Stimulated activated CD4-positive, alpha-beta T cell treated with anti-CD3 and anti-CD28 coated beads, Interleukin-4, amount 100 ng/mL, for 1 hour (primary cell): ENCODE measurements at places on chromosomes 7 and 10.

- no peak for DNase-seq
These were observed 787.7 kb downstream of the GRID1 start for GRCh38 chr10:85578860-85579259.

- DNase-seq: no peak
These were observed 38.2 kb downstream of the MDH2 start for GRCh38 chr7:76086070-76086469.

DNA sequence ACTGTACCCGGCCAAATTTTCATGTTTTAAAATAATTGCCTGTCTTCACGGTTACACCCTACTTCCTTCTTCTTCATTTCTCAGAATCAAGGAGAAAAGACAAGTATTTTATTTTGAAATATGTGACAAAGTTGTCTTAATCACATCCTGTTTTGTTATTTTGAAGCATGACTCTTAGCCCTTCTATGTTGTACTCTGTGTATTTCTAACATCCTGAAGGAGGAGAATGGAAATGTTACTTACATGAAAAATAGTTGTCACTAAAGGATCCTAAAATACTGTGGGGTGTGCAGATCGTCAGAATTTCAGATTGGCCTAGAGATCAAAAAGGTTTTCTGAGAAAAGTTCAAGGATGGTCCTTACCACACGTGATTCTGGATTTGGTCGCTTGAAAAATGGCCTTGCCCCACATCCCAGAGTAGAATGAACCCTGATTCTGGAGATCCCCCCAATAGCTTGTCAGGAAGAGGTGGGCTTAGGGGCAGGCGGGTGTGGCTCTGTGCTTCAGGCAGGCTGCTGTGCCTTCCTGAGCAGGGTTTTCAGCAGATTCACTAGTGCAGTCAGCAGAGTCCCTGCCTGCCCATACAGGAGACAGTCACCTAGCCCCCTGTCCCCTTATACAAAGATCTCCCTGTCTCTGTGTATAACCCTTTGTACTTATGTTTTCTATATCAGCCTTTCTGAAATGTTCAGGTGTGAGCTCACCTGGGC lies 8.6 kb downstream of the UPP1 start:
- DNase-seq: no peak

- DNase-seq: no peak
These were observed 98.5 kb downstream of the HIP1 start for GRCh38 chr7:75640201-75640600.

GRCh38 chr10:100468978-100469377 lies 6.2 kb downstream of the WNT8B start:
- DNase-seq: no peak
